CD4-positive, alpha-beta T cell treated with Interleukin-17A for 4 hours (primary cell): ENCODE measurements at places on chromosomes 12 and 14.

GRCh38 chr12:62834971-62835547 is 99.9 kb downstream of the PPM1H start:
- DNase-seq = no peak

- DNase-seq = no peak
Measured at GRCh38 chr12:7161811-7162210, 27.7 kb upstream of the PEX5 start.

- DNase-seq = no peak
Measured at GRCh38 chr12:14403711-14404196, 38.3 kb downstream of the ATF7IP start.

- no peak for DNase-seq
Measured at GRCh38 chr12:94792693-94793092, 142.3 kb upstream of the TMCC3 start.

DNA sequence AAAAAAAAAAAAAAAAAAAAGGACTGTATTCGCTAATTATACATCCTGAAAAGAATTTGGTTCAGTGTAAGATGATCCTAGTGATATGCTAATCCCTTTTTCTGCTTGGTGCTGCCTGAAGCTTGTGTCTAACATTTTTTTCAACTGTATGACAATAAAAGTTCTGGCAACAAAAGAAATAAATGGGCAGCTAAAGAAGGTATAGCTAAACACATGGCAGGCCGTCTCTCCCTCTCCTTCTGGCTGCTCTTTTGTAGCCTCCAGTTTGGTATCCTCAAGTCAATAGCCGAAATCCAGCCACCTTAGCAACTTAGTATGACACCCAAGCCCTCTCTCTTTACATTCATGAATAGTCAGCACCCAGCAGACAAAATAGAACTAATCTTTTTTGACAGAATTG is 198.3 kb upstream of the OTX2 start:
- DNase-seq = no peak

- no peak for DNase-seq
Measured at GRCh38 chr14:100737526-100737925, 10.8 kb downstream of the DLK1 start.

- DNase-seq = no peak
Measured at GRCh38 chr14:92998946-92999345, 76.0 kb downstream of the CHGA start.

DNA sequence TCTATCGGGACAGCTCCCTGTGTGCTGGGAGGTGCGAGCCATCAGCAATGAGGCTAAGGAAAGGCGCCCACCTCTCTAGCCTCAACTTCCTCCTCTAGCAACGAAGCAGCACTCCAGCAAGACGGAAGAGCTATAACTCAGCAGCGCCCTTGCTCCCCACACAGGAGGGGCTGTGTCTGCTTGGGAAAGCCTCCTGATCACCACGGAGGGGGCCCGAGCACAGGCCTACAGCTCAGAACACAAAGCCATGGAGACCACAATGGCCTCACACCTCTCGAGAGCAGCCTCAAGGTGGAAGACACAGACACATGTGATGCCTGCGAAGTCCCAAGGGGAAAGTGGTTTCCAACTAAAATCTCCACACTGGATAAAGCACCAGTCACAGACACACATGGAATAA is 60.4 kb downstream of the CDC42BPB start:
- DNase-seq = no peak
